ENCODE measurements at places on chromosomes 6 and 20. TPM values are rescaled to one million over a fixed set of nuclear protein-coding genes. Genes with fewer than 3 reads are reported as not detected.

The FOXQ1 gene
- not detected for total RNA-seq

The NKX2-4 gene
- total RNA-seq = not detected

The RHAG gene
- not detected for total RNA-seq

DNA sequence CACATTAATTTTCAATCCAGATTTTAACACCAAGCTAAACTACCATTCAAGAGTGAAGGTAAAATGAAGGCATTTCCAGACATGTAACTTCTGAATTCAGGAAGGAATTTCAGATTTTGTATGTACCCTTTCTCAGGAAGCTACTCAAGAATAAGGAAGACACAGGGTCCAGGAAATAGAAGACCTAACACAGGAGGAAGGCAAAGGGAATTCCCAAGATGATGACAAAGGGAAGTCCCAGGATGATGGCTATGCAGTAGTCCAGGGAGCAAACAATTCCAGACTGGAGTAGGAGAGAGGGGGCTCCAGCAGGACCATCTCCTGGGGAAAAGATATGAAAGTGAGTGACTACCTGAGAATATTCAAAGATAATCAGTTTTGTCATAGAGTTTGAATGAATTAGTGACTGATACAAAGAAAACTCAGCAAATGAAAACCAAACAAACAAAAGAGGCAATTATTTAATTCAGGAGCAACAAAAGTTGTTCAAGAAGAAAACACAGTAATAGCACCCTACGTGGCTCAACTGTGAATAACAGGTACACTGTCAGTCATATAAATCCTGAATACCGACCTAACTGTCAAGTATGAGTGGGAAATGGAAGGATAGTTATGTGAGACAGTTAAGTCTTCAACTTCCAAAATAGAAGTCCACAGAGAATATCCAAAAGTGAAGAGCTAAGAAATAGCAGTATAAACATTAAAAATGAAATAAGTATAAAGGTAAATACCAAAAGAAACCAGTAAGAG lies 4.0 kb downstream of the RNF24 start:
- H3K4me3 ChIP-seq = no peak overlapping the region
- H3K27me3 ChIP-seq = no peaks in the 10 kb centered on the region
- H3K4me1 ChIP-seq = peaks cover 31% of the 10 kb centered on the region
- DNase-seq = no peak
- H3K27ac ChIP-seq = no peak overlapping the region

DNA sequence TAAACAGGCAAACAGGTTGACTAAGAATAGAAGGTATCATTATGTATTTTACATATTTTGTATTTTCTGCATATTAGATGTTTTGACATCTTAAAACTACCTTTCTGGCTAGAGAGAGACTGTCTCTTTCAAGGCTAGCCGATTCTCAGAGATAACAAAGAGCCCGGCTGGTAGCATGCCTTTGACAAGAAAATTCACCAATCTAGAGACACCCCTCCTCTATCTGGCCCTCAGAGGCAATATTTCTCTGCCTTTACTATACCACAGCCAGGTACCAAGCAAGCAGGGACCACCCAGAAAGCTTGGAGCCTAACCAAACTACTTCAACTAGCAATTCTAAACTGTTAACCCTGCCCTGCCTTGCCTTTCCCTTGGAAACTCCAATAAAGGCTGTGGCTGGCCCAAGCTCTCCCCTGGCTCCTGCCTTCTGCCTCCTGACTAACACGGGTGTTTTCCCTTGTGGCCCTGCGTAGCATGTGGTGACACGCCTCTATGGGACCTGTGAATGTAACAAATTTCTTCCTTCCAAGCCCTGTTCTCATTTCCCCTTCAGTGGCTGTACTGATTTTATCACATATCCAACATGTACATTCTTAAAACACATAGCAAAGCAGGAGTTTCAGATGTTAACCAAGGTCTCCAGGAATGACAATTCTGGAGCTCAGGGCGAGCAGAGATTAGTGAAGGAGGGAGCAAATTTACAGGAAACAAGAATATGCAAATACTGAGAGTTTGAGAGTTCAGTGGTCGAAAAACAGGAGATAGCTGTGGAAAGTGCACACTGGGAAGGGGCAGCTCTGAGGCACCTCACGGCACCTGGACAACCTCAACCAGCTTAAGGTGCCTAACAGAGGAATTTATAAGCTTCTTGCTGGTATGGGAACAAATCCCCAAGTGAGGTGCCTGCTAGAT lies 120.8 kb downstream of the BACH2 start:
- H3K36me3 ChIP-seq = peaks cover 3% of the 10 kb centered on the region
- peaks cover 2% of the 10 kb centered on the region for H3K27me3 ChIP-seq
- no peak overlapping the region for H3K4me3 ChIP-seq
- peak; percentile 28 for DNase-seq
- peaks cover 46% of the 10 kb centered on the region for H3K4me1 ChIP-seq

- H3K4me3 ChIP-seq = no peak overlapping the region
- peaks cover 39% of the 10 kb centered on the region for H3K27me3 ChIP-seq
- no peaks in the 10 kb centered on the region for H3K36me3 ChIP-seq
Measured at GRCh38 chr6:31048099-31048498, 37.8 kb downstream of the MUC22 start.

GRCh38 chr20:60010689-60011458 lies 52.7 kb downstream of the CDH26 start:
- H3K36me3 ChIP-seq = no peaks in the 10 kb centered on the region
- no peak for DNase-seq
- no peak overlapping the region for H3K4me3 ChIP-seq
- peaks cover 27% of the 10 kb centered on the region for H3K4me1 ChIP-seq
- peaks cover 22% of the 10 kb centered on the region for H3K27me3 ChIP-seq
- no peak overlapping the region for H3K27ac ChIP-seq

DNA sequence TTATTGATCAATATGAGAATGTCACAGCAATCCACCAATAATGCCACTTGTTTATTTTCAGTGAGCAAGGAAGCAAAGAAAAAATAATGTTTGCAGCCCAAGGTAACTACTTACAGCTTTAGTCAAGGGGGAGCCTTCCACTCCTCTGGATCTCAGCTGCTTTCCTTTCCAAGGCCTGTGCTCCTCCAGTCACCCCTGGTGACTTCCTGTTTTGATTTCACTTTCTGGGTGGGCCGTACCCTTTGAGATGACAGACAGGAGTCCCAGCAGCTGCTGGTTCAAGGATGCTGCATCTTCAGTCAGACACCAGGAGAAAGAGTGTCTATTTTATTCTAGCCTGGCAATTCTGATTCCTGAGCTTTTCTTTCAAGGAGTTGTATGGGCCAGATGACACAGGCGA lies 5.6 kb upstream of the VNN2 start:
- peak overlapping the region; percentile 11 for H3K27ac ChIP-seq
- DNase-seq = peak; percentile 48
- peak overlapping the region; percentile 32 for H3K4me3 ChIP-seq
- no peaks in the 10 kb centered on the region for H3K36me3 ChIP-seq
- H3K4me1 ChIP-seq = peaks cover 25% of the 10 kb centered on the region

DNA sequence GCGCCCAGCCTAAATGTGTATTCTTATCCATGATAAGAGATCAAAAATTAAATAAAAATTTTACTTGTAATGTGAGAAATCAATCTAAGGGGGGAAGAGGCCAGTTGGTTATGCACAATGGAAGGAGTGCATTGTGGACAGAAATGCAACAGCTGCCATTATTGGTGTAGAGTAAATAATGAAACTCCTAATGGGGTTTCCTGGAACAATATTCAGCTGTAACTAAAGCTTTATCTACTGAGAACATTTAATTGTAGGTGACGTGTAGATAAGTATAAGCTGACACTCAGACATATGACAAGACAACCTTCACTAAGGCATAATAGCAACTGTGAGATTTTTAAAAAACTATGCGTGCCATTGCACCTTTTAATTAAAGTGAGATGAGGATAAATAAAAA lies 71.4 kb downstream of the CEP57L1 start:
- H3K4me3 ChIP-seq = no peak overlapping the region
- DNase-seq = no peak
- H3K4me1 ChIP-seq = peaks cover 3% of the 10 kb centered on the region
- no peaks in the 10 kb centered on the region for H3K27me3 ChIP-seq

DNA sequence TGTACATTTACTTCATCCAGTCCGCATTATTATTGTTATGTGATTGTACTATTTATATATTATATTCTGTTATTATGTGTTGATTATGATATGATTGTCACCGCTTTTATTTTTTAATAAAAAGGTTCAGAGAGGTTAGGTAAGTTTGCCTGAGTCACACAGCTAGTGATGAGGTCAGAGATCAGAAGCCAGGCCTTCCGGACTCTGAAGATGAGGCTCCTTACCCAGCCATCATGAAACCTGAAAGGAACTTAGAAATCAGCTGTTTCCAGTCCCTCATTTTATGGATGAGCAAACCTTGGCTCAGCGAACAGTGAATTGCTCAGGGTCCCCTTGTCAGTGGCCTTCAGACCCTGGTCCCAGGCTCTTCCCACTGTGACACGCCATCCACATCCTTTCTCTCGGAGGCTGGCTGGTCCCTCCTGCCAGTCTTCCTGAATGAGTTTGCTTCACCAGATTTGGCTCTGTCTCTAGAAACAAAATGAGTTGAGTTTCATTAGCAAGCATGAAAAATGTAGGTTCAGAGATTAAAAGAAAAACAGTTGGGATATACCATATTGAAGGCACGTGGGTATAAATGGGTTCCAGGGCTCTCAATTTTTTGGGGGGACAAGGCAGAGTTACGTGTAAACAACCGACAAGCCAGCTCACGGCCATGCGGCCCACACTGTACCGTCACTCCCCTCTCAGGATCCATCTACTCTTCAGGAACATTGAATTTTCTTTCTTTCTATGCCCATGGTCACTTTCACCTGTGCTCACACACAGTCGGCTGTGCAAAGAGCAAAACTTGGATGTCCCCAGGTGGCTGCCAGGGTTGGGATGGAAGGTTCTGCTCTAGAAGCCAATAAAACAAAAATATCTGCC lies 132.9 kb downstream of the ZDHHC14 start:
- DNase-seq = no peak
- H3K27ac ChIP-seq = no peak overlapping the region
- peaks cover 10% of the 10 kb centered on the region for H3K36me3 ChIP-seq

DNA sequence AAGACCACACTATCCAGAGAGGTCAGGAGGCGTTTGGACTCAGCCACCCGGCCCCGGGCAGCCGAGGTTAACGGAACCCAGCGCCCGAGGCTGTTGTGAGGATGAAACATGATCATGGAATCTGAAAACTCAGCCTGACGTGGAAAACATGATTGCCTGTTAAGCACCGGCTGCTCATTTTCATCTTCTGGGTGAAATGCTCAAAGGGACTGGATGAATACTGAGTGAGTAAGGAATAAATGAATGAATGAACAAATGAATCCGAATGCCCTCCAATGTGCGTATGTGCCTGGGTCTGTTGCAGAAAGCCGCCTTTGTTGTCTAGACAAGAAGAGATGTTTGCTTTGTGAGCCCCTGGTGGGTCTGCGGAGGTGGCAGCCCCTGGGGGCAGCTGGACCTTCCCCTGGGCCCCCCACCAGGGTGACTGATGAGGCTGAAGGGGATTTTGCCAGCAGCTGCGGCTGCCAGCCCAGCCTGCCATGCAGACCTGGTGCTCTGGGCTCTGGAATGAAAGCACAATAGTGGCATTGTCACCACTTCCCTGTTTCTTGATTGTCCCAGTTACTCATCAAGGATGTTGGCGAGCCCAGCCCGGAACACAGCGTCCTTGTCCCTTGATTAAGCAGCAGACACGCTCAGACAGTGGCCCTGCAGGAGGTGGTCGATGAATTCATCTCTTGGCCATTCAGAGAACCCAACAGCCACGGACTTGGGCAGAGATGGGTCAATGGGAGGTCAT lies 211.1 kb downstream of the ANKRD60 start:
- no peak for DNase-seq
- no peak overlapping the region for H3K27ac ChIP-seq
- peaks cover 8% of the 10 kb centered on the region for H3K27me3 ChIP-seq
- peaks cover 7% of the 10 kb centered on the region for H3K4me1 ChIP-seq

DNA sequence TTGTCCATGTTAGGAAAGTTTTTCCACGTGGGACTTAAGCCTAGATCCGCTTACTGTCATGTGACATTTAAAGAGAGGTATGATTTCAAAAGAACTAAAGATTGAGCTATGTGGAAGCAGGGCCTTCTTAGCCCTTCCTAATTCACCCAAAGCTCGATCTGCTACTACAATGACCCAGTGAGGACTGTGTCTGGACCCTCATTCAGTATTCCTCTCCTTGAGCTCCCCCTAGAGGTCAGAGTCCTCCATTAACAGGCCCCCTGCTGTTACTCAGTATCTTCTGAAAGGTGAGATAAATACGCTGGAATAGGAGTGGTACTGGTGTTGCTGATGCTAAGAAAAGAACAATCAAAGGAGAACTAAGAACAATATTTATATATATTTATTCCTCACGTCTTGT lies 414.0 kb downstream of the GJA1 start:
- no peaks in the 10 kb centered on the region for H3K36me3 ChIP-seq
- H3K4me1 ChIP-seq = no peaks in the 10 kb centered on the region
- H3K4me3 ChIP-seq = no peak overlapping the region
- H3K27me3 ChIP-seq = no peaks in the 10 kb centered on the region
- DNase-seq = no peak
